ENCODE measurements at places on chromosomes 16 and 17.
A peak's percentile ranks its signal among the peaks of the same experiment; 100 is the strongest.

- no peak for DNase-seq
Measured at GRCh38 chr17:52789829-52790228, 631.3 kb upstream of the CA10 start.

GRCh38 chr17:42275527-42276358, 448 bp downstream of the STAT5B start:
- no peak for DNase-seq

- DNase-seq = no peak
Measured at GRCh38 chr16:1019231-1020090, 37.9 kb downstream of the SOX8 start.

GRCh38 chr17:58513965-58514769, at the start of gene MTMR4:
Gene MTMR4 (minus strand): TSS chr17:58514638. CDS start chr17:58514407, 231 bp downstream.
- peak; percentile 77 for DNase-seq

GRCh38 chr16:89095491-89095951, 1.9 kb downstream of the ACSF3 start:
- DNase-seq = no peak

DNA sequence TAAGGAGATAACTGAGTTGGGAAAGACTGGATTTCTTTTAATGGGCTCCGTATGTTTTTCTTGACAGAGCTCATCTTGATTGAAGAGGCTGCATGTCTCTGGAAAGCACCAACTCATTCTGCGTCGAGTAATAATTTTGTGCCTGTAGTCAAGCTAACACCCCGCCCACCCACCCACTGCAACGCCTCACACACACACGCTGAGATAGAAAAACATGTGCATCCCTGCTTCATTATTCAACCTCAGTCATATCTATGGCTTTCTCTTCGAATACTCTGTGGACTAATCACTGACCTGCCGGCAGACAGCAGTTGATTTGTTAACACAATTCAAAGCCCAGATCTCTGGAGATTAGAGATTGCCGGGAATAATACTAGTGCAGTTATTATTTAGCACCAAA, 220.2 kb upstream of the TOM1L1 start:
- no peak for DNase-seq

DNA sequence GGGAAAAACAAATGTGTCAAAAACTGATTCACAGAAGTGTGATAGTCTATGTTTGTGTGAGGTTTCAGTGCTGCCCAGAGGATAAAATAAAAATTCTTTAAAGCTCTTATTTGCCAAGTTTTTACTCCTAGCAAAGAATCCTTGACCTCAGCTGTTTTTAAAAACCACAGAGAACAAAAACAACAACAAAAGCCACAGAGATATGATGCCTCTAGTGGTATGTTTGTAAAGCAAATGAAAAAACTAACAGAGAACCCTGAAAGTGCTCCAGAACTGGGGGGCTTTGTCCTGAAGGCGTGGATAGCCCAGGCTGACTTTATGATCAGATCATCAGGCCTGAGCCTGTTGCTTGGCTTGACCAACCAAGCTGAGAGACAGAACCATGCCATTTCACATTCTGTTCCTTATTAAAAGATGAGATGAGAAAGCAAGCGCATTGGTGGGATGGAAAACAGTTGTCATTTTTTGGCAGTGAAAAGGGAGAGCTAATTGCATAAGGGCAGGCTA, 411.0 kb downstream of the CPPED1 start:
- DNase-seq = no peak

DNA sequence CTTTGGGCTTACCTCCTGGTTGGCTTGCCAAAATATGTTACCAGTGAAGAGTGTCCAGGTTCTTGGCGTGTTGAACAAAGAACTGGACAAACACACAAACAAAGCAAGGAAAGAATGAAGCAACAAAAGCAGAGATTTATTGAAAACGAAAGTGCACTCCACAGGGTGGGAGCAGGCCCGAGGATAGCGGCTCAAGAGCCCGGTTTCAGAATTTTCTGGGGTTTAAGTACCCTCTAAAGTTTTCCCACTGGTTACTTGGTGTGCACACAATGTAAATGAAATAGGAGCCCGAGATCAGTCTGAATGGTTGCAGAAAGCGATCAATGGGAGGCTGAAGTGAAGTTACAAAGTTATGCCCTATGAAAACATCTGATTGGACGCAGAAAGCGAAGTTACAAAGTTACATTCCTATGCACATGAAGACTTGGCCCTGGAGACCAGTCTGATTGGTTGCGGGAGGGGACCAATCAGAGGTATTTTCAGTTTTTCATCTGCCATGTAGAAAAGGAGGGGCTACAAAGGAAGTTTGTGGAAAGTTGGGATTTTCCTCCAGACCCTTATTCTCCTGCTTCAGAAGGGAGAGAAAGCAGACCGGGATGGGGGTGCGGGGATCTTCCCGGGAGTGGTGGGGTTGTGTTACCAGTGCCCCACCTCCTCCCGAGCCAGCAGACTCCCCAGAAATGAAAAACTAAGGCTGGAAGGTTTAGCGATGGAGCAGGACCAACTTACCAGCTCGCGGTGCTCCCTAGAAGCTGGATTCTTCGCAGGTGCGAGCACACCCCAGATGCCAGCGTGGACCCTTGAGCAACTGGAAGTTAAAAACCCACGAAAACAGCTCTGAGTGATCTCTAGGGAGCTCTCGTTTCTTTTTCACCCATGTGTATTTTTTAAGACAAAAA, at the start of gene SLFN12:
SLFN12 (minus strand) TSS at position 325 of the 899 bp plus-strand sequence. CDS start 9,472 bp downstream, outside the sequence.
- DNase-seq = no peak

GRCh38 chr17:67675481-67675880, 42.3 kb upstream of the NOL11 start:
- no peak for DNase-seq

- DNase-seq = no peak
Measured at GRCh38 chr17:74744349-74744713, 4.1 kb upstream of the NHERF1 start.

GRCh38 chr16:23269248-23269953, 32.7 kb upstream of the SCNN1B start:
- DNase-seq = no peak

DNA sequence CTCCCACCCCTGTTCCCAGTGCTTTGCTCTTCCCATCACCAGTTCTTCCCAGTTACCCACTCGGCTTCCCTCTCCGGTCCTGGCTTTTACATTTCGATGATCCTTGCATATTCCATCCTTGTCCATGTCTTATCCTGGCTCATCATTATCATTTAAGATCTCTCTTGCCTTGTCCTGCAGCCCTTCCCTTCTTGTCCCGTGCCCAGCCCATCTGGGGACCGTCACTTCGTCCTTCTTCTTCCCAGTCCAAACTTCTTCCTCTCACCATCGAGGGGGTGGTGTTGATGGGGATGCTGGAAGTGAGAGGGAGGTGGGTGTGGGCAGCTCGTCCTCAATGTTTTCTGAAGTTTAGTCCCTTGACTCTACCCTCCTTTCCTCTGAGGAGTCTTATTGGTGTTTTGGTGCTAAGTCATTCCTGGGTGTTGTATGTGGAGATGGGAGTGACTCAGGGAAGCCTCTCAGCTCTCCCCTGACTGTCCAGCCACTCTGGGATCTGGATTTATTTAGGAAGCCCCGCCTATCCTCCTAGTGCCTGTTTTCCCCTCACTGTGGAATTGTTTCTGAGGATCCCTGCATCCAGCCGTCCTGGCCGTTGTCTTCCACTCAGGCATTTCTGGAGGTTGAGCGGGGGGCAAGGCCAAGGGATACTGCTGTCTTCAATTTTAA, 975 bp downstream of the SNX29 start:
- DNase-seq = no peak

- peak; percentile 95 for DNase-seq
Measured at GRCh38 chr17:50550661-50551432, 3.9 kb downstream of the SPATA20 start.

GRCh38 chr17:28041844-28042656, 427 bp upstream of the NLK start:
- DNase-seq = no peak

- no peak for DNase-seq
Measured at GRCh38 chr16:84752600-84752999, 52.8 kb downstream of the USP10 start.

GRCh38 chr17:81151278-81151677, 14.0 kb upstream of the PVALEF start:
- DNase-seq = no peak

DNA sequence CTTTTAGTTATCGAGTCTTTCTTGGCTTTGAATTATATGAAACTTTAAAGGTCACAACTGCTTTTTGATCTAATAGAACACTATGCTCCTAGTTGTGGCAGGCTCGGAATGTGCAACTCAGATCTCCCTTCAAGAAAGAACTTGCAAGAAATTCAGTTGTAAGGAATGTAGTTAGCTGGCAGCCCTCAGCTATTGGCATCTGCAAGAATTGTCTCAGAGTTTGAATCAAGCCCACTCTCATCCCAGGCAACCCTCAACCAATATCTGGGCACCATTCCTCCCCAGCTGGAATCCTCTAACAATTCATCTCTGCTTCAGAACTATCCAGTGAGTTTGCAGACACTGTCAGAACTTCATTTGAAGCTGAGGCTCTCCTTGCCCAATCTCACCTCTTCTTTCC, 447.2 kb downstream of the KIF2B start:
- DNase-seq = no peak

GRCh38 chr17:39831588-39831987, 32.5 kb downstream of the IKZF3 start:
- DNase-seq = no peak

GRCh38 chr17:42750739-42751344, 6.0 kb upstream of the EZH1 start:
- no peak for DNase-seq

DNA sequence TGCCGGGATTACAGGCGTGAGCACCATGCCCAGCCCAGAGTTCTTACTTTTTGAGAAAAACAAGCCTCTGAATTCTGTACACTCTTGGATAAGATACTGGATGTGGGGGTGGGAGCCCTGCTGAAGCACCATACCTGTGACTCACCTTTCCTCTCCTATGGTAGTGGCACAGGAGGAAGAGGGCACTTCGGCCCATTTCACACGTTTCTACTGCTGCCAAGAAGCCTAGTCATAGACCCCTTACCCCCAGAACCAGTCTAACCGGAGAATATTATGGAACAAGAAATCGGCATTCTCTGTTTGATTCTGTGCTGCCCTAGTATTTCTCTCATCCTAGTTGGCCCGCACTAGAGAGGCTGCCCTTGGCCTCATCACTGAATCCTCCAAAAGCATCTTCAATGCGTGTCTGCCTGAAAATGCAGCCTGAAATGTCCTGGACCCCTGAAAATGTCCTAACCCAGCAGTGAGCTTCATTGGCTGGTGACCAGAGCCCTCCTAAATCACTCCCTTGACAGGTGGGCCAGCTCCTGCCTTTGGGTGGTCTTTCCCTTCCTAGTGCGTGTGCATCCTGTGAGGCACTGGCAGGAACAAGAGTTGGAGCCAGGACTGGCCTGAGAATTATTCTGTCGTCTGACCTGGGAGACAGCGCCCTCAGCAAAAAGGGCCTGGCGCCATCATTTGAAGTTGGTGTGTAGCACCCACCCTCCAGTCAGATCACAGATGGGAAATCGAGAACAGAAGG, 37.9 kb downstream of the NDEL1 start:
- no peak for DNase-seq

DNA sequence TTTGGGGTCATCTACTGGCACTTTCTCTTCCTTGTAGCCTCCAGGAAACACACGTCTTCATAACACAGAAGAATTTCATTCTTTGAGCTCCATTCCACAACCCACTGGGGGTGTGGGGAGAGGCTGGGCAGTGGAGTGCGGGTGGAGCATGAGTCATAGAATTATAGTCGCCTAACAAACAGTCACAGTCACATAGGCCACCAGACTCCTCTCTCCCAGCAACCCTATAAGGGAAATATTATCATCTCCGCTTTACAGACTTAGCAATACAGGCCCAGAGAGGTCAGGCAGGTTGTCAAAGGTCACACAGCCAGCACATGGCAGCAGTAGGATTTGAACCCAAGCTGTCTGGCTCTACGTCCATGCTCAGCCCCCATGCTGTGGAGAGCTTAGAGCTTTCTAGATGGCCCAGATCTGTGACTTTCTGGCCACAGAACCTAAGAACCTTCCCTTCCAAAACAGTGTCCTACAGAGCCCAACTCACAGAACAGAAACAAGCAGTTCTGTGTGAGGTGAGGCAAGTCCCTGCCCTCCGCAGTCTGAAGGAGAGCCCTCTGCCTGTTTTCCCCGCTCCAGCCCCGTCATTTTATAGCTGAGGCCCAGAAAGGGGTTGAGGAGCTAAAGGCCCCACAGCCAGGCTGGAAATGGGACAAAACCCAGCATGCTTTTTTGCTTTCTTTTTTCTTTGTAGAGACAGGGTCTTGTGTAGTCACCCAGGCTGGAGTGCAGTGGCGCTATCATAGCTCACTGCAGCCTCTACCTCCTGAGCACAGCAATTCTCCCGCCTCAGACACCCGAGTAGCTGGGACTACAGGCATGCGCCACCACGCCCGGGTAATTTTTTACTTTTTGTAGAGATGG, 10.7 kb upstream of the LITAF start:
- DNase-seq = peak; percentile 81

DNA sequence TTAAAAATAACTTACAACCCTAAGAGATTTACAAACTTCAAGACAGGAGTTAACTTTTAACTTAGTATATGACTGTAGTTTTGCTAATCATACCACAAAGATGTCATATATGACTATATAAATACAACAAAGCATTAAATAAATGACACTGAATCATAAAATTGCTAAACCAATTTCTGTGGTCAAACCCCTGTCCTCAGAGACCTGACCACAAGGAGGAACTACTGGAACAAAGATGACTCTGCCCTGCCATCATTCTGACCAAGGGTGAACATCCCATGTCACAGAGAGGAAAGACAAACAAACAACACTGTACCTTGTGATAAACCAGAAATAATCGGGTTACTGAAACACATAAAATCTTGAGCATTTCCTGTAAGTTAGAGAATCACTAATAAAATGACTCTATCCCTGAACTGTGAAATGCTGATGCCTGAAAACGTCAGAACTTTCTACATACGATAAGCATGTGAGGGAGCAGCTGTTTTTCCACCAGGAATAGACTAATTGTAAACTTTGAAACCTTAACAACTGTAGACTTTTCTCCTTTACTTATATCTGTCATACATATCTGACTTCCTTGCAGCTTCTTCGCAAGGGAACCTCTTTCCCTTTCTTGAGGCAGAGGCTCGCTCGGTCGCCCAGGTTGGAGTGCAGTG, 47.9 kb downstream of the WDR59 start:
- peak; percentile 53 for DNase-seq

GRCh38 chr17:74148901-74149596, 54.4 kb upstream of the RPL38 start:
- DNase-seq = no peak

GRCh38 chr16:65688301-65688700, 566.4 kb upstream of the CDH11 start:
- no peak for DNase-seq

DNA sequence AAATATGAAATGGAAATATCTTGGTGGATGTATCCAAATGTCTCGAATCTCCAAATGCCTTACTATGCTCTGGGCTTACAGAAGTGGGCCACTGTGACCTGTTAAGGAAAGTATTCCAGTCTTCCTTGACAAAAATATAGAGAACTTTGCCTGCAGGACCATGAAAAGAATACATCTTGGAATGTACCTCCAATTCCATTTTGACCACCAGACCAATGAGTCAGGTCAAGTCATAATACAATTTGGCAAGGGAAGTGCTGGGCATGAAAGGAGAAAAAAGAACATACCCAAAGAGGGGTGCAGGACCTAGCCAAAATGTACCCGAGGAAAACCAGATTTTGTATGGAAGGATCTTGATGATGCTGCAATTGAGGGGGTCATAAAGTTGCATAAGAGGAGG, 1153.7 kb upstream of the GOT2 start:
- no peak for DNase-seq

All from HT-29 (cell line).